CD4-positive, CD25-positive, alpha-beta regulatory T cell (primary cell): ENCODE measurements at places on chromosomes 7 and 10.

GRCh38 chr7:37549076-37549931 is 100.6 kb upstream of the ELMO1 start:
- DNase-seq, result no peak

DNA sequence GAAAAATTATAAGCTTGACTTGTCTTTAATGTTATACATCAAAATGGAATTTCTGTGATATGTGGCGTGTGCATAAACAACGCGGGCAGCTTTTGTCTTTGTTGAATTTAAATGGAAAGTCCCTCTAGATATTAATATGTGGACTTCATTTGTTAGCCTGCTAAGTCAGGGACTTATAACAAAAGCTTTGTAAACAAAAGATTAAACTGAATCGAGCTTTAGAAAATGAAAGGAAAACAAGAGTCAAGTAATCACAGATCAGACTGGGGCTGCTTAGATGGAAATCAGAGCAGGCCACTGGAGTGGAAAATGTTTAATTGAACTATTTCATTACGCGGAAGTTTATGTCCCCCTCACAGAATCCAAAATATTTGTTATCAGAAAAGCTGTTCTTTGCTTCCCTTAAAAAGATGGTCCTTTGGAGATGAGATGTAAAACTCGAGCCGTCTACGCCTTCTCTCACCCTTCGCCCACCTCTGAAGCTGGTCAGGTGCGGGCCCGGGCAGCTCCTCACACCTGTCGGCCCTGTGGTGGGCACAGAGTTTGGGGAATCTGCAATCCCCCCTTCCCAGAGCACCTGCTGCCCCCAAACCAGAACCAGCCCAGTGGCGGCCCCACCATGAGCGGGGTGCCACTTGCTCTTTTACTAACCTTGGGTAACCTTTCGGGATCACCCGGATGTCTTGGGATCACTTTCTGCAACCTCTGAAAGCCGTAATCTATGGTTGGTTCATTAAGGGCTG is 116.2 kb downstream of the EBF3 start:
- no peak for DNase-seq

- DNase-seq, result no peak
These were observed 89.7 kb upstream of the ZPBP start for GRCh38 chr7:50182759-50183158.

DNA sequence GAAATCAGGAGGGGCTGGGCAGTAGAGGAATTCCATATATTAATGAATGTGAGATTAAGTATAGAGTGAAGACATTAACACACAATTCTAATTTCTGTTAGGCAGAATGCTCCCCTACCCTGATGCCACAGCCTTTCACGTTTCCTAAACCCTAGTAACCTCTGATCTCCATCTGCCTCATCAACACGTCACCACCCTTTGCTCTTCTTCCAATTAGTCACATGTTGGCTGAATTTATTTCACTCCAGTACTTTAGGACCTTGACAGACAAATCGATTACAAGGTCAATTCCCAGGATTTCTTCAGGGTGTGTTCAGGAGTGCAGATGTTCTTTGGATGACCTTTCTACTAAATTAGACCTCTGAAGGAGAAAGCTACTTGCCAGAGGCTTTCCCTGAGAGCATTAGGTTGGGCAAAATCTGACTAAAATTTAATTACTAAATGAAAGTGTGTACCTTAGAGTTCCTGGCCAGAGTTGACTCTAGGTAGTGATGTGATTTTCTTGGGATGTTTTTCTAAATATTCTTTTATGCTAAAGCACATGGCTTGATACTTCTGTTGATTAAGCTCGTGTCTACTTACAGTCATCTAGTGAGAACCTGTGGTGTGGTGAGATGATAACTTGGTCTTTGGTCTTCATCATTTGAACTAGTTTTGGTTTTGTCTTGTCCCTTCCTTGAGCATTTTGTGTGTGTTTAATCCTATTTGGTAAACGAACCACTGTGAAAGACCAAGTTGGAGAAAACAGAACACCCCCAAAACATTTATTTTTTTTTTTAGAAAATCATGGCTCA is 12.7 kb downstream of the AGR2 start:
- DNase-seq, result no peak

- DNase-seq, result no peak
These were observed 60.0 kb upstream of the LANCL2 start for GRCh38 chr7:55305135-55305534.

GRCh38 chr10:34430685-34431084 is 384.4 kb downstream of the PARD3 start:
- no peak for DNase-seq

- no peak for DNase-seq
These were observed 405.6 kb downstream of the TYW1 start for GRCh38 chr7:67402280-67402679.

- peak; percentile 6 for DNase-seq
These were observed 580 bp downstream of the MRPS16 start for GRCh38 chr10:73251683-73252444.

DNA sequence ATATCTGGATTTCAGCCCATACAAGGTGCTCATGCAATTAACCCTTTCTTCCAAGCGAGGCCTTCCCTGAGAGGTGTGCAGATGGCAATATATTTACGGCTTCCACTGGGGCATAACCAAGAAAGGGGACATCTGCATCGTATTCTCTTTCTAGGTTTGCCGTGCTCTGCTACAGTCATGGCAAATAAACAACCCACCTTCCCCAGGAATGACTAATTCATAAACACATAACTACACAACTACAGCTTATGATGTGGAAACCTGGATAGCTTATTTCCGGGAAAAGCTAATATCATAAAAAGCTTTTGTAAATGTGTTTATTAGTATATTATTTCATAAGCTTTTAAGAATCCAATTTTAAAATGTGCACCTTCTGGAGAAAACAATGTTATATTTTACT is 120.0 kb downstream of the CAMK1D start:
- DNase-seq, result no peak

DNA sequence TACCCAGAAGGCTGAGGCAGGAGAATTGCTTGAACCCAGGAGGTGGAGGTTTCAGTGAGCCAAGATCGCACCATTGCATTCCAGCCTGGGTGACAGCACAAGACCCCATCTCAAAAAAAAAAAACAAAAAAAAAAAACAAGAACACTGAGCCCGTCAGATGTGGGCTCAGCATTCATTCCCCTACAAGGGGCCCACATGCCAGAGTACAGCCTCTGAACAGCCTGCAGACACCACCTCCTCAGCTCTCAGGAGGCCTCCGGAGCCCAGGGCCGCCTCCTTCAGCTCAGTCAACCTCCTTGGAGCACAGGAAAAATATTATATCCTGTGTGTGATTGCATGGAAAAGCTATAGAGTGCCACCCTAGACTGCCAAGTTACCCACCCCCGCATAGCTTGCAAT is 112.3 kb downstream of the ABLIM1 start:
- DNase-seq, result no peak

DNA sequence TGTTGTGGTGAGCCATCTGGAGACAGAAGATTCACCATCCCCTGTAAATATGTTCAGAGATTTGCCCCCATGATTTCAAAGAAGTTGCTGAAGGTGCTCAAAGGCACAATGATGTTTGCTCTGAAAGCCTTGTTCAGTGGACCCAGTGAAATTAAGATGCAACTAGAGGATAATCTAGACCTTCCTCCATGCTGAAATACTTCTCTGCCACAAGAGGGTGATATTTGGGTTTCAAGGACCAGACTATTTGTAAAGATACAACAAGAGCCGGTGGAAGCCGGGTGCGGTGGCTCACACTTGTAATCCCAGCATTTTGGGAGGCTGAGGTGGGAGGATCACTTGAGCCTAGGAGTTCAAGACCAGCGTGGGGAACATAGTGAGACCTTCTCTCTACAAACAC is 13.5 kb upstream of the MSRB2 start:
- DNase-seq, result no peak

DNA sequence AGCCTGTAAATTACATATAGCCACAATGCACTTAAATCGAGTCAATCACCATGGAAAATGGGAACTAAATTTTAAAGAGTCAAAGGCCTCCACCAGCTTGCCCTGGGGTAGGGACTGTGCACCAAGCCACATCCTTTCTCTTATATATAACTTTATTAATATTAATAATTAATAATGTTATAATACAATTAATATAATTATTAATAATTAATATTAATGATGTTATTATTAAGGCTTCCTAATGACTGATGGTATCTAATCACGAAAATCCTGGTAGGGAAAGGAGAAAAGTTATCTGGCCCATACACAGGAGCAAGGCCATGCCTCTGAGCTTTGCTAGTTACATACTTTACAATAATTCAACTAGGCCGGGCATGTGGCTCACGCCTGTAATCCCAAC is 67.2 kb upstream of the DGKI start:
- DNase-seq, result no peak

- no peak for DNase-seq
These were observed 7.1 kb downstream of the COBL start for GRCh38 chr7:51309361-51310130.

DNA sequence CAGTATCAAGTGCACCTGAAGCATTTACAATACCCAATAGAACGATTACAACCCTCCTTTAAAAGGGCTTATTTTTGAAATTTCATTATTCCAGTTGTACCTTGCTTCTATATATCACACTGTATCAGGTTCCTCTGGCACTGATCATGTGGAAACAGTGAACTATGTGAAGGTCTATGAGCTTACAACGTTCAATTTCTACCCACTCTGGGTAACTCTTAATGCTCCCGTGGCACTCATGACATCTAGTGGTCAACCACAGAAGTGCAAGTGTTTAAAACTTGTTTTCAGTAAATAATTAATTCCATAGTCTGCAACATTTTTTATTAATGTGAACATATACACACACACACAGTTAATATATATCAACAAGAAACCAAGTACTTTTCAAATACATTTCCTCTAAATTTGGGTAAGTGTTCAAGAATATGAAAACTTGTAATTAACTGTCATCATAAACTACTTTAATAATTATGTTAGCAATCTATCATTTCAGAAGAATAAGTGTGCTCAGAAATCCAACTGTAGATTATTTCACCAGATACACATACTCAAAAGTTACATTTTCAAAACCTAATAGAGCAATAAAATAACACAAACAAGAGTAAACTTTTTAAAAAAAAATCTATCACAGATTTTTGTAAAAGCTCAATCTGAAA is 61.0 kb downstream of the MPP7 start:
- DNase-seq, result peak; percentile 44

- DNase-seq, result no peak
These were observed 217.9 kb downstream of the SKAP2 start for GRCh38 chr7:26646336-26647048.

- DNase-seq, result no peak
These were observed 30.7 kb upstream of the SH2D4B start for GRCh38 chr10:80506836-80507487.

GRCh38 chr10:11448545-11449244 is 162.8 kb downstream of the USP6NL start:
- no peak for DNase-seq

DNA sequence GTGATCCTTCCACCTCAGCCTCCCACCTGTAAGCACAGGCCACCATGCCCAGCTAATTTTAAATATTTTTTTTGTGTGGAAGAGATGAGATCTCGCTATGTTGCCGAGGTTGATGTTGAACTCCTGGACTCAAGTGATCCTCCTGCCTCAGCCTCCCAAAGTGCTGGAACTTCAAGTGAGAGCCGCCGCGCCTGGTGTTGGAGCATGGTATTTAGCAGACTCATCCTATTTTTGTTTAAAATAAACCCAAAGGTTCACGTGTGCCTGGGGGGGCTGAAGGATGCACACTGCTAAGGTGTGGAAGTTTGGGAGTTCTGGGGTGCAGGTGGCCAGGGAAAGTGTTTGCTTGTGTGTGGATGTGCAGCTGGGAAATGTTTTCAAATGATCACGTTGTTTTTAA is 18.1 kb downstream of the PDGFA start:
- DNase-seq, result no peak

DNA sequence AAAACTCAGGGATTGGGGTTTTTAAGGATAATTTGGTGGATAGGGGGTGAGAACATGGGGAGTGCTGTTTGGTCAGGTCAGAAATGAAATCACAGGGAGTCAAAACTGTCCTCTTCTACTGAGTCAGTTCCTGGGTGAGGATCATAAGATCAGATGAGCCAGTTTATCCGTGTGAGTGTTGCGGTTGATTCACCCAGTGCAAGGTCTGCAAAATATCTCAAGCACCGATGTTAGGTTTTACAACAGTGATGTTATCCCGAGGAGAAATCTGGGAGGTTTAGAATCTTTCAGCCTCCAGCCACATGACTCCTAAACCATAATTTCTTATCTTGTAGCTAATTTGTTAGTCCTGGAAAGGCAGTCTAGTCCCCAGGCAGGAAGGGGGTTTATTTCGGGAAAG is 31.7 kb upstream of the AGR2 start:
- no peak for DNase-seq

- DNase-seq, result no peak
These were observed 325.6 kb upstream of the KAT6B start for GRCh38 chr10:74500816-74501215.

DNA sequence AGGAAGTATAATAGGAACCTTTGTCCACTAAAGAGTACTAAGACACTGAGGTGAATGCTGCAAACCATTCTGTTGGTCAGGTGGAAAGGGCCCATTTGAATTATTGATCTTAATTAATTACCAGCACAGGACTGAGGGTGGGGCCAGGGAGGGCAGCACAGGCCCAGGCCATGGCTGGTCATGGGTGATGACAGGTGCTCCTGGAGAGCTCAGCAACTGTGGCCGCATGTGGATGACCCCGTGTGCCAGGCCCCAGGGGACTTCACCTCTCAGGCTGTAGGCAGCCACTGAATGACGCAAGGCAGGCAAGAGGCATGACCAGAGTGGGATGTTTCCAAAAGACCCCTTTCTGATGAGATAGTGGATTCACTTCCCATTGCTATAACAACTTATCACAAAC is 54.2 kb downstream of the HECW1 start:
- no peak for DNase-seq

DNA sequence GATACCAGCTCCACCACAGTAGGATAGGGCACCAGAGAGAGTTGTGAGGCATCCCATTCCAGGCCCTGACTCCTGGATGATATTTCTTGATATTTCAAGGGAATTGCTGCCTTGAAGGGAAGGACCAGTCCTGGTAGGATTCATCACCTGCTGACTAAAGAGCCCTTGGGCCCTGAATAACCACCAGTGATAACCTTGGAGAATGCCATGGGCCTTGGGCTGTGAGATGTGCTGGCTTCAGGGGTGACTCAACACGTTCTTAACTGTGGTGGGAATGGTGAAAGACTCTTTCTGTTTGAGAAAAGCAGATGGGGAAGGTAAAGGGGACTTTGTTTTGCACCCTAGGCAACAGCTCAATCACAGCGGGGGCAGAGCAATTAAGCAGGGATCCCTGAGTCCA is 21.4 kb upstream of the ASZ1 start:
- DNase-seq, result no peak

GRCh38 chr10:78947226-78947625 is 121.5 kb upstream of the ZMIZ1 start:
- no peak for DNase-seq

DNA sequence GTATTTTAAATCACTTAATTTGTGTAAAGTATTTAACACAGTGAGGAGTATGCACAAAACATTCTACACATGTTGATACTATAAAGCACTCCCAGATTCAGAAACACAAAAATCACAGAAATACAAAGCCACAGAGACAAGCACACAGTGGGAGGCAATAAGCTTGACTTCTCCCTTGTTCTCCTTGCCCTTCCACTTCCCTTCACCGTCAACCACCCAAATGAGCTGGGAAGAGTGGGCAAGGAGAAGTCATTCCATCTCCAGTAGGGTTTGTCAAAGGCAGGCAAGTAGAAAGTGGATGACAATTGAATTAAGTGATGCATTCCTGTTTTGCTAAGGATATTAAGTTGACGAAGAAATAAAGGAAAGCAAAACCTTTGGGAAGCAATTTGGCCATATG is 4.2 kb upstream of the TMEM139 start:
- DNase-seq, result no peak

- DNase-seq, result no peak
These were observed 44.1 kb downstream of the ZNF503 start for GRCh38 chr10:75357500-75357899.
